Activated CD4-positive, alpha-beta T cell treated with anti-CD3 and anti-CD28 coated beads for 4 hours (primary cell): ENCODE measurements at places on chromosomes 13 and 19.

- no peak for DNase-seq
These were observed 28.3 kb upstream of the KCTD4 start for GRCh38 chr13:45229172-45229571.

- DNase-seq, result no peak
These were observed 5.7 kb upstream of the ZNF222 start for GRCh38 chr19:44019498-44019897.

GRCh38 chr19:13277104-13277809, 127.0 kb downstream of the IER2 start:
- peak; percentile 78 for DNase-seq

- no peak for DNase-seq
These were observed 145.7 kb downstream of the ABCC4 start for GRCh38 chr13:95155504-95155903.

DNA sequence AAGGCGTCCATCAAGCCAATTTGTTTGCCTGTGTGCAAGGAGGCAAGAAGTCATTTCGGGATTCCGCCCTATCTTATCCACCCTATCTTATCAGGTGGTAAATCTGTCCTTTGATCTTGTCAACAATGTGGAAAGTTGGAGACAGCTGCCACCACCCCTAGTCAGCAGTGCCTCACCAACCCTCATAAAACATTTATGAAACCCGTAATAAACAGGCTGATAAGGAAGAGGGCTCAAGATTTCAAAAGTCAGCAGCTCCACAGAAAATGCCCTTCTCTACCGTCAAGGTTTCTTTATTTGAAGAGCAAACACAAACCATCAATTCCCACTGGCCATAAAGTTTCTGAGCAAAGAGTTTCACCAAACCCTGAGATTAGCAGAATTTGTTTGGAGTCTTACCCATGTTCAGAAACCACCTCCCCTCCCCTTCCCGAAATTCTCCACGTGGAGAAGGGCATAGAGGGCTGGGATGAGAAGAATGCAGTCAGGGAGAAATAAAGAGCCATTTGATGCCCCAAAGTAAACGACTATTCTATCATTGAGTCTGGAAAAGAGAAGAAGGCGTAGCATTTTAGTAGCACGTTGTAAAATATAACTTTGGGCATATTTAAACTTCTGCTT, 196.0 kb upstream of the GPR12 start:
- no peak for DNase-seq

DNA sequence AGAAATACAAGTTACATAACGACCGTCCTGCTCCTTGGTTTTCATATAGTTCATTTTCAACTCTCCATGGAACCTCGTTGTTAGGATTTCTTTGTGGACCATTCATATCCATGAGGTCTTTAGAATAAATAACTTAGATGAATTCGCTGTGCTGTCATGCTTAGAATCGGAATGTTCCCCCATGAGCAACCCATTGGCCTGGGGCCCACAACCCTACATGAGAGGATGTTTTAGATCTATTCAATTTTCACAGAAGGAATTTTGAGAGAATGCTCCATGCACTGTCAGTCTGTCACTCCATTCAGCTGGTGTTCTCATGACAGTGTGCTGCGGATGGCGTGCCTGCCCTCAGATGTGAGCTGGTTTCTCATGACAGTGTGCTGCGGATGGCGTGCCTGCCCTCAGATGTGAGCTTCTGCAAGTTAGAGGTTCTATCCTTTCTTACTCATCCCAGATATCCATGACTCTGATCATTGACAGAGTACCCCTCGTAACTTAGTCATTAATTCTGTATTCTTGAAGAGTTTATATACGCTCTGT, 1193.1 kb downstream of the EFNB2 start:
- DNase-seq, result no peak

- peak; percentile 12 for DNase-seq
These were observed 14.2 kb upstream of the LATS2 start for GRCh38 chr13:21075379-21076249.

GRCh38 chr13:37416291-37417059, 182.1 kb downstream of the POSTN start:
- DNase-seq, result no peak

DNA sequence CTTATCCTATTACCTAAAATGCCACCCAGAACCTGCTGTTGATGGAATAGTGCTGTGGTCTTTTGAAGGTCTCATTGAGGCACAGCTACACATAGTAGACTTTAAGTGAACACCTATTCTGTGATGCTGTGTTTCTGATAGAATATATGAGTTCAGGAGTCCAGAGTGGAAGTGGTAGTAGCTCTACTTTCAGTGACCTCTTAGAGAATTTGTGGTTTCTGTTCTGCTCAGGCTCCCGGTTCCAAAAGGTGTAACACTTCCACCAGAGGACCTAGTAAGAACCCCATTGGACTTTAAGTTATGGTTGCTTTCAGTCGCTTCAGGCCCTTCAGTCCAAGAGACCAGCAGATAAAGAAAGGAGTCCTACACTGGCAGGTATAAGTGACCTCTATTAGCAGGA, 11.4 kb upstream of the MYCBP2 start:
- no peak for DNase-seq

GRCh38 chr13:20398459-20398858, 127.2 kb downstream of the CRYL1 start:
- no peak for DNase-seq

GRCh38 chr13:48155848-48156247, 60.9 kb upstream of the MED4 start:
- DNase-seq, result peak; percentile 22

- DNase-seq, result no peak
These were observed 12.5 kb downstream of the GADD45B start for GRCh38 chr19:2488405-2488941.

DNA sequence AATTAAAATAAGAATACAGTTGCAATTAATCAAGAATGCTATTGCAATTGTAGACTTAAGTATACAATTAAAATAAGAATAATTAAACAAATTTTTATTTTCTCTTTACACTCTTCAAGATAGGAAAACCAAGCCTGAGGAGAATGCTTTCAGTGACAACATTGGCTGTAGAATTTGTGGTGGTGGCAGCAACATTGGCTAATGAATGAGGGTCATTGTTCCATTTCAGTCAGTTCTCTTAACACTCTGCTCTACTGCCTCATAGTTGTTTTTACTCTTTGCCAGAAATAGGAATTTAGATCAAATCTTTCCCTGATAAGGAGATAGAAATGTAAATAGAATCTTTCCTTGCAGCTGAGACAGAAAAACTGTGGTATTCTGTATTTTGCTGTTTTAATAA, 391.6 kb downstream of the PCDH20 start:
- DNase-seq, result no peak

- DNase-seq, result no peak
These were observed 20.3 kb downstream of the INTS6 start for GRCh38 chr13:51432576-51432975.

- no peak for DNase-seq
These were observed 72.2 kb downstream of the MAP4K1 start for GRCh38 chr19:38545596-38545995.

GRCh38 chr19:2138061-2138728, 13.2 kb downstream of the AP3D1 start:
- no peak for DNase-seq

DNA sequence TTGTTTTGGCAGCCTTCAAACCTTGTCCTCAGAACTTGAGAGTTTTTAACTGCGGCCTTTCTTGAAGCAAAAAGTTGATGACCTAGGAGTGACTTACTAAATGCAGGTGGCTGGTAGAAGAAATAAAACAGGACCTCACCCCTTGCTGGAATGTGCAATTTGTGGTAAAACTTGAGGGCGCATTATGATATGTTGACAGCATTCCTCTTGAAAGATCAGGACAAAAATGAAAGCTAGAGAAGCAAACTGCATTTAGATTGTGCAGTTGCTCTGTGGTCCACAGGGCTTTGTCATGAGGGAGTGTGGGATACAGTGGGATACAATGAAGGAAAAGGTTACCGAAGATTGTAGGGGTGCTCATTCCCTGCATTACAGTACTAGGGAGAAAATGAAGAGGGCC, 504.2 kb downstream of the GPC6 start:
- no peak for DNase-seq

DNA sequence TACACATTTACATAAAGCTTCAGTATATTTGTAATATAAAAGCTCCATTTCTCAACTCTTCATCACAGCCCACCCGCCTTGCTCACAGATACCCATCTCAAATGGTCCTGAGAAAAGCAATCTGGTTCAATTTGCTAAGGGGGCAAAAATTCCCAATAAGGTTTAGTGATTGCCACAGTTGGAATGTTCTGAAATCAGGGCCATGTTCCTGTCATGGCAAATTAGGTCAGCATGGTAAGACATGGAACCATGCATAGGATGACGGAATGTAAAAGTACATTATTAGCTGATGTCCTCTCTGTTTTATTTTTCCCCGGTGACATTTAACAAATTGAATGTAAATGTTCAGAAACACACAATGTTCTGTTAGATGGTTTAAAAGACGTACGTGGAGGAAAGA, 274.3 kb downstream of the MZT1 start:
- no peak for DNase-seq

GRCh38 chr19:15227261-15227660, 5.0 kb downstream of the EPHX3 start:
- DNase-seq, result no peak

DNA sequence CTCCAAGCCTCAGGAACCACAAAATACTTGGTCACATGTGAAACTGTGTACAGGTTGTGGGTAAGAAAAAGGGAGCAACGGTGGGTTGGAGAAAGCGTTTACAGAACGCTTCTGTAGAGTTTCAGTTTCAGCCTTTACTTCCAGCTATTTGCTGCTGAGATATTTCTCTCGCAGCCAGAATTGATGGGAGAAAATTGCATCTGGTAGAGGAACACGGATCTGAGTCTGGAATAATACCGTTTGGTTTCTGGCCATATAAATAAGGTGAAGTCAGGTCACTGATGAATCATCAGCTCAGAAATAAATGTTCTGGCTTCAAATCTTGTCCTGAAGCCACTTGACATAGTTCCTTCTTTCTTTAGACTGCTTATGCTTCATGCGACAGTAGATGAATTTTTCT, 20.3 kb upstream of the RFC3 start:
- no peak for DNase-seq

GRCh38 chr13:106998664-106999063, 430.7 kb upstream of the ARGLU1 start:
- DNase-seq, result no peak

DNA sequence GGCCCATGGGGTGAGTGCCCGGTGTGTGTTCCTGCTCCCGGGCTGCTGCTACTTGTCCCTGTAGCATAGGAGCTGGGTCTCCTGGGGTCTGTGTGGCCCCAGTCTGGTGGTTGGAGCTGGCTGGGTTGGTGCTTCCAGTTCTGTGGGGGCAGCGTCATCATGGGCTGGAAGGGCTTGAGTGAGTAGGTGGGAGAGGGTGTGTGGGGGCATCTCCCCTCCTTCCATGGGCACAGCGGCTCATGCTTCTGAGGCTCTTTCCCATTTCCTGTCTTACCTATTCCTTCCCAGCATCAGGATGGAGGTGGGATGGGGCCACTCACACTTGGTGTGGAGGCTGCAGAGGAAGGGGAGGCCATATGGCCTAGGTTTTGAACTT, 8.0 kb upstream of the EPN1 start:
- no peak for DNase-seq

- no peak for DNase-seq
These were observed 299.3 kb upstream of the ARGLU1 start for GRCh38 chr13:106867249-106867648.

GRCh38 chr13:105972811-105973590, 562.5 kb downstream of the EFNB2 start:
- no peak for DNase-seq

GRCh38 chr13:30093236-30093635, 214.1 kb downstream of the KATNAL1 start:
- no peak for DNase-seq
